ENCODE measurements at places on chromosomes 4 and X.

DNA sequence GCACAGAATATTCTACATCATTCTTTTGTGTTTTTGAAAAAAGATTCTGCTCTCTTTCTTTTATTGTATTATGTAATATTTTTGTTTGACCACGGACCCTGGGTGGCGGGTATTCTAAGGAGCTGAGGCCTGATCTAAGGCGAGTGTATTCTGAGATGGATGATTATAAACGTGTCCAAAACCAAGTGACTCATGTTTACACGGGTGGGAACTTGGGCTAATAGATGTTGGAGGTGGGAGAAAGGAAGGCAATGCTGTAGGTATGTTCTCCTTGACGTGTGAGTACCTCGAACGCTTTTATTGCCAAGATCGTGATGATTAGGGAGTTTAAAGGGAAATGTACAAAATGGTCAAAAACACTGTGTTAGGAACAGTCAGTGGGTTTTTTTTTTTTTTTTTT lies 188.9 kb upstream of the FAT1 start:
- no peak for DNase-seq

- no peak for DNase-seq
Observed at GRCh38 chr4:48015216-48015615, 1.3 kb downstream of the CNGA1 start.

DNA sequence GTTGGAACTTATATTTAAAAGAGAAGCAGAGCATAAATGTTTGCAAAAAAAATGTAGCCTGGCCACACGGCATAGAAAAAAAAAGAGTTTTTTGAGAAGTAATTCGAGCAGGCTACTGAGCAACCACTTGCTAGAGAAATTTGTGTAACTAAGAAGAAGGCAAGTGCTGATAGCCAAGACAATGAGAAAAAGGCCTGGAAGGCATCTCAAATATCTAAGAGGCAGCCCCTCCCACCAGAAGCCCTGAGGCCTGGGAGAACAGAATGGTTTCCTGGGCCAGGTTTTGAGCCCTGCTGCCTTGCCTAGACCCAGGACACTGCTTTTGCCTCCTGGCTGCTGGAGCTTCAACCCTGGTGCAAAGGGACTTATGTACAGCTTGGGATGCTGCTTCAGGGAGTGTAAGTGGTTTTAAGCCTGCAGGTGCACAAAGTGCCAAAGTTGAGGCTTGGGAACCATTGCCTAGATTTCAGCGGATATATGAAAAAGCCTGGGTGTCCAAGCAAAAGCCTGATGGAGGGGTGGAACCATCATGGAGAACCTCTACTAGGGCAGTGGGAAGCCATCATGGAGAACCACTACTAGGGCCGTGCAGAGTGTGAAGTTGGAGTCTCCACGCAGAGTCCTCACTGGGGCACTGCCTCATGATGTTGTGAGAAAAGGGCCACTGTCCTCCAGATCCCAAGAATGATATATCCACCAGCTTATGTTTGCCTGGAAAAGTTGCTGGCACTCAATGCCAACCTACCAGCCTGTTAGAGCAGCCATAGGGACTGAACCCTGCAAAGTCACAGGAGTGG lies 9.7 kb downstream of the TECRL start:
- DNase-seq: no peak

DNA sequence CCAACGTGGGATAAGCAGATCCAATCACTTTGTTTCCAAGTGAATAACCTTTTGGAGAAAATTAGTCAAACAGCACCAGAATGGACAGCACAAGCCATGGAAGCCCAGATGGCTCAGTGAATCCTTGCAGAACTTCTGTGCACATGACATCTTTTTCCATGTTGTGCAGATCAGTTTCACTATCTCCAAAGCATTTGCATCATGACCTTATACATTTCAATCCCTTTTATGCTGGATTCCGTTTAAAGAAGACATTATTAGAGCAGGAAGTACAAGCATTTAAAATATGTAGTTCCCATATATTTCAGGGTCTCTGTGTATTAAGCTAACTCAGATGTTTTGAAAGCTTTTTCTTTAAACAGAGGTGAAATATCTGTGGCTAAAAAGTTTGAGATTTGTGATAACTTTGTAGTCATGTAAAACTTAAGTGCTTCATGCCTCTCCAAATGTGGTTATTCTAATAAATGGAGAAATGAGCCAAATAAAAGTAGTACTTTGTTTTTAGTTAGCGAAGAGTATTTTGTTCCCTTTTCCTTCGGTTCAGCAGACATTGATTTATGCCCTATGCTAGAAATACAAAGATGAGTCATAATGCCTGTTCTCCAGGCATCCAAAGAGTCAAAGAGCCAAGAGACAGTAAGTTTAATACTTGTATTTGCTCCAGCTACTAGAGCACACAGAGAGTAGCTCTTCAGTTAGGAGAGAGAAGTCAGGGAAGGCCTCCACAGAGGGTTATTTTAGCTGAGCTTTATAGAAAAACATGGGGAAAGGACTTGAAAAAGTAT lies 39.0 kb downstream of the PLAC8 start:
- no peak for DNase-seq

DNA sequence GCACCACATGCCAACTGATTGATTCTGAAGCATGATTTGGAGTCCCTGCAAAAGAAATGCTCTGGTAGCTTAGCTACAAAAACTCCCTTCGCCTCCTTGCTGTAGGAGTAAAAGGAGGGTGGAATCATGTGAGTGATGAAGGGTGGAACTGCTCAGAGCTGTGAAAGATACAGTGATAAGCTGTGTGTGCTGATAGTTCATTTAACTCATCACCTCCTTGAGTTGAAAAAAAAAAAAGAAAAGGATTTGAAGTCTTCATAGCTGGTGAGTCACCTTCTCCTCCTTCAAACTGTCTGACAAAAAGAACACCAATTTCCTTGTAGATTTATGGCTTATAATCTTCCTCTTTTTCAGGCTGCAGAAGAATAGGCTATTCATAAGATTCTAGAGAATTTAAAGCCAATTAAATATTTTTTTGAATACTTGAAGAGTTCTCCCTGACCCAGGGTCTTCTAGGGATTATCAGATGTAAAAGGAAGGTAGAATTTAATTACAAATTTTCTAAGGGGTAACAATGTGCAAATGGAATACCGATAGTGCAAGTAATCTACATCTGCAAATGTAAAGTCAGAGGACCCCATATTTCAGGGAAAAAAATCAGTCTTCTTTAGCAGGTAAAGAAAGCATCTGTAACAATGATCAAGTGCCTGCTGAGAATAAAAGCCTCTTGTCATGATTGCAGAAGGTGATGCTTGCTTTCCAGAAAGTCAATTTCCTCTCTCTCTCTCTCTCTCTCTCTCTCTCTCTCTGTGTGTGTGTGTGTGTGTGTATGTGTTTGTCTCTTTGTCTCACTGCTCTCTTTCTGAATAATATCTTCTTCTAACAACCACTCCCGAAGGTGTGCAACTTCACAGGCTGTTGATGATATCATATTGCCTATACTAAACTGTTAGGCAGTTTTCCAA lies 208.8 kb upstream of the VEGFC start:
- DNase-seq: no peak

DNA sequence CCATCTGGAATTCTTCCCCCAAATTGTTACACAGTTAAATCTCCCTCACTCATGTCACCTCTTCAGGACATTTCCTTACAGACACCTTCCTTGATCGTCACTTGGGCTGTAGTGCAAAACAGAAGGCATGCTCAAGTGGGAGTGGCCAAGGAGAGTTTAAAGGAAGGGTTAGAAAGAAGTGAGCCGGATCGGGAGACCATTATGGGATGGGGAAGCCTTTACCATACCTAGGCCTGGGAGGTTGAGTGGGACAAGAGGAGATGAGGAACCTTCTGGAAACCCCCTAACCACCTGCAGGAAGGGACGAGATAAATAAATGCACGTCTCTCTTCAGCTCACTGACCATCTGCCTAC lies 102.7 kb downstream of the UCHL1 start:
- no peak for DNase-seq

DNA sequence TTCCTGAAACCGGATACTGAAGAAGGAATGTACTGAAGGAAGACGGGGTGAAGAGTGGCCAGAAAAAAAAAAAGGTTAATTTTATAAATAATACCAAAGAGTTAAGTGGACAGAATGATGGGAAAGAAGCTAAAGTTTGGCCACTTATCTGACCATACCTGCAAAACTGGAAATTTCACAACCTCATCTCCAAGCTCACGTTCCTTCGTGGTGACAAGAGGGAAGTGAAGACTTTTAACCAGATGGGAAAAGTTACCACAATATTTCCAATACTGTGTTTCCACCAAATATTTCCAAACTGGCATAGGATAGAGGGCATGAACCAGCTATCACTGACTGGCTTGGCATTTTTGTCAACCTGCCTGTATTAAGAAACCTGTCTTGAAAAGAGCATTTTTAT lies 56.4 kb downstream of the MAML3 start:
- DNase-seq: no peak

- DNase-seq: no peak
Observed at GRCh38 chrX:149527705-149528104, 13.1 kb upstream of the EOLA1 start.

GRCh38 chr4:88077911-88078524 lies 70.6 kb downstream of the PKD2 start:
- DNase-seq: no peak

GRCh38 chr4:38322714-38323113 lies 341.3 kb upstream of the KLF3 start:
- DNase-seq: peak; percentile 51

DNA sequence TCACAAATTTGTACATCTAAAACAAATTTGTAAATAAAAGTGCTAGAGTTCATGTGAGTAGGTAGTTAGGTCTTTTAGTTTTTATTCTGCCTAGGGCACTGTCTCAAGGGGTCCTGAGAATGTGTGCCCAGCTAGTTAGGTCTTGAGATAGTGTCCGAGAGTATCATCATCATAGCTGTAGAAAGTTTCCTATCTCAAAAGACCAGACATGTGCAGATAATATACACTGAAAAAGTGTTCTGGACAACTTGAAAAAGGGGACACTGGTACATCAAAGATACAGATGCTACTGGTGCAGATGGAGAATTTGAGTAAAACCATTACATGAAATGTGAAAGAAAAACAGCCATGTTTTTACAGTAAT lies 1.8 kb upstream of the ZCCHC4 start:
- DNase-seq: no peak
